Testis (tissue), 5 donors: ENCODE measurements at places on chromosomes 16 and 17. TPM values are rescaled to one million over a fixed set of nuclear protein-coding genes. Genes with fewer than 3 reads are reported as not detected.

GRCh38 chr17:444879-445454, 92.4 kb upstream of the RPH3AL start:
- no peaks in the 10 kb centered on the region for H3K4me1 ChIP-seq
- H3K4me3 ChIP-seq, result no peak overlapping the region
- no peaks in the 10 kb centered on the region for H3K27me3 ChIP-seq
- H3K27ac ChIP-seq, result no peak overlapping the region
- DNase-seq, result no peak

- DNase-seq, result no peak
- no peak overlapping the region for H3K4me3 ChIP-seq
- peaks cover 8% of the 10 kb centered on the region for H3K4me1 ChIP-seq
- H3K36me3 ChIP-seq, result no peaks in the 10 kb centered on the region
- H3K27me3 ChIP-seq, result no peaks in the 10 kb centered on the region
These were observed 70.7 kb downstream of the CMIP start for GRCh38 chr16:81515281-81515680.

DNA sequence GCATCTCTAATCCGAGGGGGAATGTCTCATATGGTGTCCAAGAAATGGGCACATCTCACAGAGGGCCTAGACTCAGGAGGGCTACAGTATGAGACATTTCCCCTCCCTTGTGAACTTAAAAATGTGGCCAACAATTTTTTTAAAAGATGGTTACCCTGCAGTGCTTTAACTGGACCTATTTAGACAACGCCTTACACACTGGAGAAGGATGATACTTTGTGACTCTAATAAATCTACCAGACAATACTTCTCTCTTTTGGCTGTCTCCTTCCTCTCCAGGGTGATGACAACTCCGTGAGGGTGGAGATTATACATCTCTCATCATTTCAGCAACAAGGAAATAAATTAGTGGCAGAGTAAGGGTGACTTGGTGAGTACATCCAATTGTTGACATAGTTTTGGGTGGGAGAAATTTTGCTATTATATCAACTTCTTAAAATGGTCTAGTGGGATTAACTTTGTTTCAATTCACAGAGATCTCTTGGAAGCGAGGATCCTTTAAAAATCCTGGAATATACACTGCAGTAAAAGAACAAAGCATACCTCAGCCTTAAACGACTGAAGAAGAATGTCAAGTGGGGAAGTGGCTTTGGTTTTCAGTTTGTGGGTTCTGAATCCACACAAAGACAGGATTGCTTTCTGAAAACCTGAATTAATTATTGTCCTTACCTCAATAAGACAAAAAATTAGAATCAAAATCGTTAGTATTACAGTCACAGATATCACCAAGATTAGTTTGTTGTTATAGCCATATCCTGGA, 89.8 kb downstream of the KPNA2 start:
- no peaks in the 10 kb centered on the region for H3K27me3 ChIP-seq
- H3K4me3 ChIP-seq, result no peak overlapping the region
- no peak for DNase-seq
- H3K36me3 ChIP-seq, result no peaks in the 10 kb centered on the region
- H3K4me1 ChIP-seq, result no peaks in the 10 kb centered on the region
- no peak overlapping the region for H3K27ac ChIP-seq

Gene ZFPM1
- 25.1 TPM for total RNA-seq

Gene SHCBP1
- total RNA-seq, result 10.4 TPM

Gene TP53TG3F
- 3.7 TPM for total RNA-seq

Gene UNKL
- 49.9 TPM for total RNA-seq
